Smooth muscle cell of trachea (primary cell): ENCODE measurements at places on chromosomes 1 and 21. TPM values are rescaled to one million over a fixed set of nuclear protein-coding genes. Genes with fewer than 3 reads are reported as not detected.

Gene CHML
- 8.6 and 12.5 TPM in 2 replicates for total RNA-seq

Gene LINGO4
- total RNA-seq = not detected in 2 replicates

Gene VASH2
- 0.99 and 1.0 TPM in 2 replicates for total RNA-seq

Gene FCRL5
- not detected in 2 replicates for total RNA-seq
